ENCODE measurements at places on chromosomes 12 and 14.

- ATAC-seq, result no peak
- H3K36me3 ChIP-seq, result no peaks in the 10 kb centered on the region
- H3K4me3 ChIP-seq, result no peak overlapping the region
- no peak overlapping the region for H3K27ac ChIP-seq
- H3K4me1 ChIP-seq, result no peaks in the 10 kb centered on the region
These were observed 693.0 kb downstream of the NRXN3 start for GRCh38 chr14:78863143-78863542.

DNA sequence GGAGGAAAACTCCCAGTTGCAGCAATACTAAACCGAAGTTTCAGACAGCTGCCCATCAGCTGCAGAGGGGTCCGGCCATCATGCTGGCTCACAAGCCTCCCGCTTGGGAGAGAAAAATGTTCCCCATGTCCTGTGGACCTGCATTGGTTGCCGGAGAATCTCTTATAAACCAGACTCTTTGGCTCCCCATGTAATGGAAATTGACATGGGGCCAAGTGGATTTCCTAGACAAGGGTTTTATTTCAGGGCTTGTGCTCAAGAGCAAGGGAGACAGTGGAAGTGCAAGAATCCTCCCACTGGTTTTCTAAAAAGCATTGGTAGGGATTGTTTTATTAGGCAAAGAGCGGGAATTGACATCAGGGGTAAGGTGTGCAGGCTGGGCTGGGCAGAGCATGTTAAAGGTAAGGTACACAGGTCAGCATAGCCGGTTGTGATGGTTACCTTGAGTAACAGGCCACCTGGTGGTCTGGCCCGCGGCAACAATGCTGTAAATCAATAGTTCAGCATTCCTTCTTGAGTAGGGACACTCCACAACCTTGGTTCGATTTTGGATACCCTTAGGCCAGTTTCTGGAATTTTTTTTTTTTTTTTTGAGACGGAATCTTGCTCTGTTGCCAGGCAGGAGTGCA is 135.4 kb downstream of the UNC79 start:
- no peaks in the 10 kb centered on the region for H3K36me3 ChIP-seq
- ATAC-seq, result no peak
- H3K27me3 ChIP-seq, result peaks cover 22% of the 10 kb centered on the region
- H3K4me3 ChIP-seq, result no peak overlapping the region
- no peak overlapping the region for H3K27ac ChIP-seq
- no peaks in the 10 kb centered on the region for H3K4me1 ChIP-seq

DNA sequence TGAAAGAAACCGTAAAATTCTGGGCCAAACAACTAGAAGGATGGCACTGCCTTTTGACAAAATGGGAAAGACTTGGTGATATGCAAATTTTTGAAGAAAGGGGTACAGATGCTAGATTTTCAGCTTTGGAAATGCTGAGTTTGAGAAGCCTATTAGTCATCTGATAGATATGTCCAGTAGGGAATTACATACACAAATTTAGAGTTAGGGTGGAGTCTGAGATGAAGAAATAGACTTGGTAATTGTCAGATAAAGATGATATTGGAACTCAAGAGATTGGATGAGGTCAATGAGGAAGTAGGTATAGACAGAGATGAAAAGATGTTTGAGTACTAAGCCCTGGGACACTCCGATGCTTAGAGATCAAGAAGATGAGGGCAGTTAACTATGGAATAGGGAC is 153.1 kb downstream of the GARIN6 start:
- no peaks in the 10 kb centered on the region for H3K27me3 ChIP-seq
- ATAC-seq, result no peak
- H3K27ac ChIP-seq, result no peak overlapping the region

DNA sequence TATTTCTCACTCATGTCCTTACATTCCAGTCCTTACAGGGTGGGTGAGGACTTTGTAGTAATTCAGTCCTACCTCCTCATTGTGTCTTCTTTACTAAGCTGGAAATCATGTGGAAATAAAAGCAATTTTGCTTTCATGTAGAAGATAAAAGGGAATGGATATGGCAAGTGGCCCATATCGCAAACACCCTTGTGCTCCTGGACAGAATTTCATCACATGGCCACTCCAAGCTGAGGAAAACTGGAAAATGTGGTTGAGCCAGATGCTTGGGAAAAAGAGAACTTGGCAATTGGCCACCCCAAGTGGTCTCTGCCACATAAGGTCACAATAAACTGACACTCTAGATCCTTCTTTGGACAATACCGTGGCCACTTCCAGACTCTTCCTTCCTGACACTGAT is 64.2 kb upstream of the IFNG-AS1 start:
- ATAC-seq, result no peak
- no peak overlapping the region for H3K27ac ChIP-seq
- no peaks in the 10 kb centered on the region for H3K36me3 ChIP-seq
- peaks cover 4% of the 10 kb centered on the region for H3K4me1 ChIP-seq
- H3K4me3 ChIP-seq, result no peak overlapping the region

DNA sequence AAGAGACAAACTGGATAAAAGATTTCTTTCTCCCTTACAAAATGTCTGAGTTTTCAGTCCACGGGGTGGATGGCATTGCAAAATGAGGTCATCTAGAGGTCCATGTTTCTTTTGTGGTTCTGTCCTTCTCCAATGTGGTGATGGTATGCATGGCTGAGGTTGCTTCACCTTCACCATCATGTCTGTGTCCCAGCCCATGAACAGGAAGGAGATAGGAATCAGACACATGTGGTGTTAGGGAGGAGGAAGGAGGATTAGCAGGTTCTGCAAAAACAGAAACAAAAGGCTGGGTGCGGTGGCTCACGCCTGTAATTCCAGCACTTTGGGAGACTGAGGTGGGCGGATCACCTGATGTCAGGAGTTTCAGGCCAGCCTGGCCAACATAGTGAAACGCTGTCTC is 11.0 kb upstream of the AEBP2 start:
- no peaks in the 10 kb centered on the region for H3K27me3 ChIP-seq
- H3K27ac ChIP-seq, result no peak overlapping the region
- H3K4me3 ChIP-seq, result peak overlapping the region; percentile 13

- peaks cover 4% of the 10 kb centered on the region for H3K27me3 ChIP-seq
- H3K4me1 ChIP-seq, result no peaks in the 10 kb centered on the region
- no peak overlapping the region for H3K27ac ChIP-seq
- no peaks in the 10 kb centered on the region for H3K36me3 ChIP-seq
- no peak for ATAC-seq
These were observed 222.1 kb downstream of the NTF3 start for GRCh38 chr12:5654019-5654418.

GRCh38 chr14:44396226-44396625 is 110.9 kb downstream of the FSCB start:
- no peak for ATAC-seq
- H3K4me3 ChIP-seq, result no peak overlapping the region
- no peaks in the 10 kb centered on the region for H3K36me3 ChIP-seq
- no peaks in the 10 kb centered on the region for H3K27me3 ChIP-seq
- no peak overlapping the region for H3K27ac ChIP-seq
- no peaks in the 10 kb centered on the region for H3K4me1 ChIP-seq

DNA sequence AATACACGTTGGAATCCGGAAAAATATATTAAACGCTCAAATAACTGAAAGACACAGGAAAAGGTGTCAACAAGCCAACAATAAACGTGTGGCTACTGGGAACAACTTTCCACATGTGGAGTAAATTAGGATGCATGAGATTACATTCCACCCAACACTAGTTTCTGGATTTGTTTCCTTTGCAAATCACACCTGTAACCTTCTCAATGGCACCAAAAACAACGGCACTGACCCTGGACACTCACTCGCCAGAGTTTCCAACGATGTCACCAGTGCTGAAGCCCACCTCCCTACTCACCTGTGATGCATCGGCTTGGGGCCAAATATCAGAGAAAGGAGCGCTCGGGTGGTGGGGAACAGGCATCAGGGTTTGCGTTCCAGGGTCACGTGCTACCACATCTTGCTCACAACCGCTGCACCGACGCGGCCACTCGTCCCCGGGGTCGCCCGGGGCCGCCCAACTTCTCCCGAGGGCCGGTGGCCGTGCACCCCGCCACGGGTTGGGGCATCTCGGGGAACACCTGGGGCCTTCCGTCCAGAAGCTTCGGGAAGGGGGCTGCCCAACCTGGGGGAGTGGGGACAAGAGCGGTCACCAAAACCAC is 629 bp downstream of the PRDM4 start:
- H3K27me3 ChIP-seq, result no peaks in the 10 kb centered on the region
- H3K4me3 ChIP-seq, result peak overlapping the region; percentile 94
- peak; percentile 29 for ATAC-seq
- H3K27ac ChIP-seq, result peak overlapping the region; percentile 91
- H3K4me1 ChIP-seq, result peaks cover 4% of the 10 kb centered on the region
- no peaks in the 10 kb centered on the region for H3K36me3 ChIP-seq

GRCh38 chr14:53912021-53912420 is 44.6 kb downstream of the BMP4 start:
- no peak overlapping the region for H3K4me3 ChIP-seq
- no peaks in the 10 kb centered on the region for H3K36me3 ChIP-seq
- no peak for ATAC-seq
- H3K27me3 ChIP-seq, result peaks cover 6% of the 10 kb centered on the region
- H3K27ac ChIP-seq, result no peak overlapping the region

GRCh38 chr14:91714805-91715204 is 17.1 kb downstream of the CATSPERB start:
- no peaks in the 10 kb centered on the region for H3K4me1 ChIP-seq
- ATAC-seq, result peak; percentile 82
- H3K36me3 ChIP-seq, result no peaks in the 10 kb centered on the region

- peaks cover 2% of the 10 kb centered on the region for H3K4me1 ChIP-seq
- peaks cover 56% of the 10 kb centered on the region for H3K36me3 ChIP-seq
- no peak overlapping the region for H3K4me3 ChIP-seq
- ATAC-seq, result no peak
- no peak overlapping the region for H3K27ac ChIP-seq
These were observed 18.4 kb downstream of the ZFYVE1 start for GRCh38 chr14:73008501-73008900.

DNA sequence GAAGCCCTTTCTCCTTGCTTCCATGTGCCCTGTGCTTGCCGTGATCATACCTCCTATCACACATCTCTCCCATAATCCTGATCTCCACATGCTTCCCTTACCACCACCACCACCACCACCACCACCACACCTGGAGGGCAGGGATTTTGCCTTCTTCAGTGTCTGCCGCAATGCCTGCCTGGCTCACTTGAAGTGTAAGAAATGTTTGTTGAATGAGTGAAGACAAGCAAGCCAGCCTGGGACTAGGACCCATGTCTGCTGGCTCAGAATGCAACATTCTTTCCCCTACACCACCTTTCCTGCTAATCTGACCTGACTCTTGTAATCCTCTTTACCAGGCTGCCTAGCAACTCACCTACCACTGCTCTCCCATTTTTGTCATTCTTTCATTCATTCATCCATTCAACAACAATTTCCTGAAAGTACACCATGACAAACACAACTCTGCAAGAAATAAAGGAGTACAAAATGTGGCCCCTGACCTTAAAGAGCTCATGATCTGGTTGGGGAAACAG is 3.5 kb upstream of the NID2 start:
- peaks cover 4% of the 10 kb centered on the region for H3K4me1 ChIP-seq
- peaks cover 28% of the 10 kb centered on the region for H3K27me3 ChIP-seq
- no peak overlapping the region for H3K27ac ChIP-seq
- no peak overlapping the region for H3K4me3 ChIP-seq
- no peaks in the 10 kb centered on the region for H3K36me3 ChIP-seq
- no peak for ATAC-seq

GRCh38 chr12:40000884-40001283 is 105.0 kb downstream of the SLC2A13 start:
- no peaks in the 10 kb centered on the region for H3K27me3 ChIP-seq
- ATAC-seq, result no peak
- no peaks in the 10 kb centered on the region for H3K4me1 ChIP-seq
- peaks cover 6% of the 10 kb centered on the region for H3K36me3 ChIP-seq

DNA sequence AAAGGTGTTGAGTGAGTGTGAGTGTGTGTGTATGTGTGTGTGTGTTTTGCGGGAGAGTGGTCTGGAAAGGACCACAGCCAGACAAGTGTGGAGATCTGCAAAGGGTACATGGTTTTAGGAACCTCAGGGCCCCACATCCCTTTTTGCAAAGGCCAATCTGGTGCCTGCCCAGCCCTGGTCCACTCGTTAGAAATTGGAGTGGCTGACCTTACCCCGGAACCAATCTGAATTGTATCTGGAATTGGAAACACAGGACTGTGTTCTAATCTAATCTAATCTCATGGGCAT is 11.3 kb upstream of the TBX3 start:
- no peaks in the 10 kb centered on the region for H3K36me3 ChIP-seq
- no peak overlapping the region for H3K4me3 ChIP-seq
- H3K27me3 ChIP-seq, result peaks cover 76% of the 10 kb centered on the region
- ATAC-seq, result no peak
- no peaks in the 10 kb centered on the region for H3K4me1 ChIP-seq

- no peak overlapping the region for H3K27ac ChIP-seq
- no peak for ATAC-seq
- no peaks in the 10 kb centered on the region for H3K4me1 ChIP-seq
- no peaks in the 10 kb centered on the region for H3K36me3 ChIP-seq
- no peaks in the 10 kb centered on the region for H3K27me3 ChIP-seq
These were observed 179.1 kb downstream of the SOX5 start for GRCh38 chr12:23770202-23770938.

- H3K27me3 ChIP-seq, result no peaks in the 10 kb centered on the region
- peak within 1 kb of the TSS; percentile 25 for H3K27ac ChIP-seq
- peaks cover 30% of the 10 kb centered on the region for H3K4me1 ChIP-seq
- H3K36me3 ChIP-seq, result peaks cover 80% of the 10 kb centered on the region
- ATAC-seq, result peak; percentile 20
These were observed at the start of gene CYP27B1 for GRCh38 chr12:57766464-57767304. TSS of gene CYP27B1 (minus strand) at chr12:57767078. CDS start at chr12:57767041, 37 bp downstream.

- H3K27me3 ChIP-seq, result peaks cover 19% of the 10 kb centered on the region
- no peaks in the 10 kb centered on the region for H3K4me1 ChIP-seq
- H3K36me3 ChIP-seq, result no peaks in the 10 kb centered on the region
- H3K27ac ChIP-seq, result no peak overlapping the region
- H3K4me3 ChIP-seq, result no peak overlapping the region
These were observed 70.5 kb downstream of the SLCO1A2 start for GRCh38 chr12:21264232-21264631.

GRCh38 chr14:75827331-75827730 is 154.5 kb downstream of the TGFB3 start:
- no peak overlapping the region for H3K4me3 ChIP-seq
- peaks cover 6% of the 10 kb centered on the region for H3K4me1 ChIP-seq
- peaks cover 24% of the 10 kb centered on the region for H3K36me3 ChIP-seq

DNA sequence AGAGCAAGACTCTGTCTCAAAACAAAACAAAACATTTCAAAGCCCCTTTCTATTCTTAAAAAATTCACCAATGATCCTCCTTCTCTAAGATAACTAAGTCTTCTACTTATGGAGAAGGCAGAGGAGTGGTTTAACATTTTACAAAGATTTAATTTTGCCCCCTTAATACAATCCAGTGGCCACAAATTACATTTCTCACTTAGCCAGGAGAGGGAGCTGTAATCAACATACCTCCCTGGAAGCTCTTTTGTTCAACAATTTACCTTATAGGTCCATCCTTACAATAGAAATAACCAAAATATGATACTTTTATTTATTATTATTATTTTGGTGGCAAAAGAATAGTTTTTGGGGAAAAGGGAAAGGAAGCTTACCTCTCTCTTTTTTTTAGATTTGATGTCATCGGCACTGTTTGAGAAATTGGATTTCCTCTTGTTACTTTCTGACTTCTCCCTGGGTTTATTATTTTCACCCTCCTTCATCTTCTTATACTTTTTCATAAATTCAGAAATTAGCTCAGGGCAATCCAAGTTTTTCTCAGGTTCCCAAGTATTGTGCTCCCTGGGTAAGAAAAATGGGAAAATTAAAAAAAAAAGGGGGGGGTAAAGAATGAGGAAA is 28.1 kb downstream of the CBX5 start:
- no peak for ATAC-seq
- no peaks in the 10 kb centered on the region for H3K27me3 ChIP-seq
- peaks cover 89% of the 10 kb centered on the region for H3K36me3 ChIP-seq
- peaks cover 5% of the 10 kb centered on the region for H3K4me1 ChIP-seq
- H3K4me3 ChIP-seq, result no peak overlapping the region
- no peak overlapping the region for H3K27ac ChIP-seq
